Stimulated activated CD4-positive, alpha-beta T cell treated with anti-CD3 and anti-CD28 coated beads, Interleukin-2, amount 100 ng/mL, for 24 hours (primary cell): ENCODE measurements at places on chromosomes 1 and 21.

- DNase-seq = no peak
Measured at GRCh38 chr1:171222936-171223335, 25.4 kb upstream of the FMO1 start.

DNA sequence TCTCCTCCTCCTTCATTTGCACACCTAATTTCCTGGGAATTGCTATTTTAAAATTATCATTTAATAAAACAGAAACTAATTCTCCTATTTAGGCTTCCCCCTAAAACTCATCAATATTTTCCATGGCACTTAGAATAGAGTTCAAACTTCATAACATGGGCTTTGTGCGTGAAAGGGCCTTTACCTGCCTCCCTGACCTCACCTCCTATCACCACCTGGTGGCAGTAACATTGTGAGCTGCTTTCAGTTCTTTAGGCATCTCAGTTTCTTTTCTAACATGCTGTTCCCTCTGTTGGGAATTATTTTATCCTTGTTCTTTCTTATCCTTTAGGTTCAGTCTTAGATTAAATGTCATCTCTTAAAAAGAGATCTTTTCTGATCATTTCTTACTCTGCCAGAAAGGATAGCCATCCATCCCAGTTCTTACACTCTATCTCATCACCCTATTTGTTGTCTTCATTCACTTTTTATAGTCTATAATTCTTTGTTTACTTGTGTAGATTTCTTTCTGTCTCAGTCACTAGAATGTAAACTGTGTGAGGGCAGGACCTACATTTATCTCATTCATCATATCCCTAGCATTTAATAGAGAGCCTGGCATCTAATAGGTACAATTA is 133.8 kb upstream of the KIAA1614 start:
- no peak for DNase-seq

GRCh38 chr21:33751120-33751519 is 108.8 kb downstream of the ITSN1 start:
- DNase-seq = no peak

DNA sequence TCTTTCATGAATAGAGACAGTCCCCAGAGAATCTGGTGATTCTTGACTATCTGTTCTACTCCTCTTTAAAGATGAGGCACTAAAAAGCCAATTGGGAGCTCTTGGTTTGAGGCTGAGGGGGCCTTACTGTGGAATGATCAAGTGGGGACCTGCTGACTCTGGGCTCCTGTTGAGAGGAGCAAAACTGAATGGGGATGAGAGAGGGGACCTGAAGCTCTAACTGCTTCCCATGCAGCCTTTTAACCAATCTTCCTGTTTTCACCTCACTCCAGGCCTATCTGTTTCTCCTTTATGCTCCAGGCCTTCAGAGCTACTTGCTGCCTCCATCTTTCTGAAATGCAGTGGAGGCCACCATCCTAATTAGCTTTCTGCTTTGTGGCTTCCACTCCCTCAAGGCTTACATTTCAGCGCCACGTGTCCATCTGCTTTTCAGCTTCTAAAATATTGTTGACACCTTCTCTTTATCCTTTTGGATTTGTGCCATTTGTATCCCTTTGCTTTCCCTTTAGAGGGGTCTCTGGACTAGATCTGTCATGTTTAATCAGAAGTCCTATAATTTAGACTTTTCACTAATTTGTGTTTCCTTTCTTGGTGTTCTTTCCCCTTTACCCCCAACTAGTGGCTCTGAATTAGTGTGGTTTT is 145.7 kb downstream of the DHRS3 start:
- no peak for DNase-seq

- DNase-seq = no peak
Measured at GRCh38 chr1:228795596-228795995, 60.3 kb downstream of the RHOU start.

DNA sequence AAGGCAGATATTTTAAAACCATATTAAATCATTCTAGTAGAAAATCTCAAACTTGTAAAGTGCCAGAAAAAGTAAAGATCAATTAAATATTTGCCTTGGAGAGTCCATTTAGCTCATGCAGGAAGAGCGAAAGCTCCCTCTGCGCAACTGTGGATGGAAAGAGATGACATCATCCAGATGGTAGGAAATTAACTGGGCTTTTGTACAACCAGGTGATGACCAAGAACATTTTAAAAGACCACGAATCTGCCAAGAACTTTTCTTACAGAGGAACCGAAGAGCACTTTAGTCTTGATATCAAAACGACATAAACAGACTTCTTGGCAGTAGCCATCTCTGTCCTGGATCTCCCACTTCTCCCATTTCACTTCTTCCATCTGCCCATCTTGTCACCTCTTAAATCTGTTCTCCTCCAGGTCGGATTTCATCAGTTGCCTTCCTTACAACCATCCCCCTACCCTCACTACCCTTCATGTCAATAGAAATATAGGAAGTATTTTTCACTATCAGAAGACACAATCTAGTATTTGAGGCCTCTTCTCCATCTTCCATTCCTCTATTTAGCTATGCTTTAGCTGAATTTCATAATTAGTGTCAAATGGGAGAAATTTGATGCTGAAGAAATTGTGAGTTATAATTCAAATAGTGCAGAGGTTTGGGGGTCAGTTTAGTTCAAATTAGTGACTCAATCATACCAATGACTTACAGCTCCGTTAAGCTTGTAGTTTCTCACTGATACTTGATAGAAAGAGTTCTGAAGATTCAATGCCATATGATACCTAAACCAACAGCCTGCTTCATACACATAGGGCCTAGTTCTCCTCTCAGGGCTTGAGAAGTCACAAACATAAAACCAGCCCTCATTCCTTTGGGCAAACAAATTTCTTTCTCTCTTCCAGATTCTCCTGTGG is 22.0 kb upstream of the DNASE2B start:
- no peak for DNase-seq

- no peak for DNase-seq
Measured at GRCh38 chr1:32485554-32486255, 20.8 kb downstream of the ZBTB8B start.

- DNase-seq = no peak
Measured at GRCh38 chr1:237035759-237036158, 6.2 kb upstream of the RYR2 start.

GRCh38 chr1:43912607-43913006 is 21.0 kb upstream of the ARTN start:
- no peak for DNase-seq

GRCh38 chr1:206829875-206830274 is 35.5 kb upstream of the IL20 start:
- no peak for DNase-seq

DNA sequence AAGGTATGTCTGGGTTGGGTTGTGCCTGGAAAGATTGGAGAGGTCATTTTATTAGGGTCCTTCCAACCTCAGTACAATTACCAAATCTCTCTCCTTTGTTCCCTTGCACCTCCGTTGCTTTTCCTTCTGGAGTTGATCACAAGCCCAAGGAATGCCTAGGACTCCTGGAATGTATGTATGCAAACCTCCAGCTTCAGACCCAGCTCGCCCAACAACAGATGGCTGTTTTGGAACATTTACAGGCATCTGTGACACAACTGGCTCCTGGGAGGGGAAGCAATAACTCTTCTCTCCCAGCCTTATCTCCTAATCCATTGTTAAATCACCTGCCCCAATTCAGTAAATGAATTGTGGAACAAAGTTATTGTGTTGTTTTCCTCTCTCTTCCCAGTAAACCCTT is 8.3 kb downstream of the TSACC start:
- no peak for DNase-seq

DNA sequence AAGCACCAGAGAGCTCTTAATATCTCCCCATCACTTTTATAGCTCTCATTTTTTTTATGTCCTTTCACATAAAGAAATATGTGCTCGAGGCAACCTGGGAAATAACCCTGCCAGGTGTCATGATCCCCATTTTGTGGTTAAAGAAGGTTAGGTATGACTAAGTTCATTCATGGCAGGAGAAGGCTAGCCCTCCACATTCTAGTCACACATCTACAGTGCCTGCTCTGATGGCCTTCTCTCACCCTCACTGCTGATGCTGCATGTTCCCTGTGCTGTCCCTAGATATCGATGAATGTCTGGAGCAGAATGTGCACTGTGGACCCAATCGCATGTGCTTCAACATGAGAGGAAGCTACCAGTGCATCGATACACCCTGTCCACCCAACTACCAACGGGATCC is 187.5 kb downstream of the TPR start:
- DNase-seq = no peak

DNA sequence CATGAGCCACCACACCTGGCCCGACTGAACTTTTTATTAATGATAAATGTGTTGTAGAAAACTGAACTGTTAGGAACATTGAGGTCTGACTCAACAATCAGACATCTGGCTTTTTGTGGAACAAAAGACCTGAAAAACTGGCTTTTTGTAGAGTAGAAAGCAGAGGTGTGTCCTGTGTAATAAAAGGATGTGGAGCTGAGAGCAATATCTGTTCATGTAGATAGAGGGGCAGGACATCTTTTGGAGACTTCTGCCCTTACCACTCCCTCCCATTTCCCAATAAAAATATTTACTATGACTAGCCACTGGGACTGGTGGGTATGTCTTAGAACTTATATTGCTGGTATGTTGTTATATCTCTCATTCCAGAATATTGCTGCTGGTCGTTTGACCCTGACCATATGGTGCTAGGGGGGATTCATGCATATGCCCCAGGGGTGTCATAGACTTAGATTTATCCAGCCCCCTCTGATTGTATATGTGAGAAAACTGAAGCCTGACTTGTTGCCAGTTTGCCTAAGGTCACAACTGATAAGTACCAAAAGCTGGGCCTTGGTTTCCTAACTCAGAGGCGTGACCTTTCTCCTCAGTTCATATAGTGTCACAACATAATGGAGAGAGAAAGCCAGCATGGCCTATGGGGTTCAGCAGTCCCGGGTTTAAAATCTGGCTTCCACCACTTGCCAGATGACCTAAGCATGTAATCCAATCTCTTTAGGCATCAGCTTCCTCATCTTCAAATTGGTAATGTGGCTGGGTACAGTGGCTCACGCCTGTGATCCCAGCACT is 33.5 kb upstream of the PIGV start:
- DNase-seq = no peak

DNA sequence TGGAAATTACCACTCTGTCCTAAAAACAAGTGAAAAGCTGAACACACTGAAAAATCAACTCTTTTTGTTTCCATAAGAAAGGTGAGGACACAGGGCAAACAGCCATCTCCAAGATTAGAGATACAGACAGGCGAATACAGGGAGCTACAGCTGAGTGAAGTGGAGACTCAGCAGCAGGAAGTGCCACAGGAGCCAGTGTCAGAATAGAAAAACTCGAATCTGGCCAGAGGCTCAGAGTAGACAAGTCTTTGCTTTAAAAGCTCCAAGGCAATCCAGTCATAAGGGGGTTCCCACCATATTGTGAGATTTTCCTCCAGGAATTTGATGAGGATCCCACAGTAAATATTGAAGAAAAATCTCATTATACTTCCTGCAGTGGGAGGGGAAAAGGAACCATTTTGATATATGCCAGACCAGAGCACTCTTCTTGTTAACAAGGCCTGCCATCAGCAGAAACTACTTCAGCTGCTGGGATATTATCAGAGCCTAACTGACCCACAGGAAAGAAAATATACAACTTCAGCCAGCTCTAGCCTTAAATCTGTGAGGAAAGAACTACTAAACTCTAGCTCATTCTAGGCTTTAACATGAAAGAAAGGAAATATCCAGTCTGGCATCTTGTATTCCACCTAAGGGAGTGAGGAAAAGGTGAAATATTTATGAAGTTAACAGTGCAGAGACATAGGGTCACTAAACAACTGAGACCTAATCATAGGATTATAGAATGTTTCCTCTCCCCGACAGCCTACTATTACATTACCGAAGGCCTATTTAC is 256.2 kb upstream of the OLFM3 start:
- no peak for DNase-seq

DNA sequence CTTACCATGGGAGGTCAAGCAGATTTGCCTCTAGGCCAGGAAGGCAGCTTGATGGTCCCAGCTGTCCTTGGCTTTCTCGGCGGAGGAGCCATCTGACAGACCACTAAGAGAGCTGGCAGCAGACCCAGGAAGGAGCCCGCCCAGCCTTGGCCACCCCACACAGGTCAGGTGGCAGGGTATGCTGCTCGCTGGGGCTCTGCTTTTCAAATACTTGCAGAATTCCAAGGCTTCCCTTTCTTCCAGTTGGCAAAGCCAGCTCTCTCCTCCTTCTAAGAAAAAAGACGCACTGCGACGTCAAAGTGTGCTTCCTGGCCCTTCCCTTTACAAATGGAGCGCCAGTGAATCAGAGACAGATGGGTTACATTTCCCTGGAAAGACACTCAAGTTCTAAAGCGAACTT is 229.4 kb downstream of the CACNA1E start:
- no peak for DNase-seq

- DNase-seq = no peak
Measured at GRCh38 chr1:1609822-1610485, 5.3 kb upstream of the MIB2 start.

- no peak for DNase-seq
Measured at GRCh38 chr1:21773585-21773984, 9.4 kb downstream of the USP48 start.

DNA sequence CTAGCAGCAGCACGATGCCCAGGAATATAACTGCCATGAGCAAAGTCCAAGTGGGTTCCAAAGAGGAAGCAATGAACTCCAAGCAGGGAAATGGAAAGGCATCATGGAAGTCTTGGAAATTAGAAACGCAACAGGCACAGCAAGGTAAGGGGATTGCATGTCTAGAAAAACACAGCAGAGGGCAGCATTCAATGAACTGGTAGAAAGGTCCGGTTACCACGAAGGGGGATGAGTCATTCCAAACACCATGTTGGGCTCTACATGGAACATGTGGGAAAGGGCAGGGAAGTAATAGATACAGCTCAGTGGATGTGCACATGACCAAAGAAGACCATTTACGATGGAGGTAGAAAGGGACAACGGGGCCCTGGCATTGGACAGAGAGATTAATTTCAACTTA is 36.4 kb downstream of the RXRG start:
- DNase-seq = no peak

GRCh38 chr1:27026621-27027574 is 14.2 kb upstream of the TENT5B start:
- no peak for DNase-seq

- no peak for DNase-seq
Measured at GRCh38 chr1:41359211-41360073, 1.8 kb upstream of the FOXO6 start.

- DNase-seq = no peak
Measured at GRCh38 chr1:229114850-229115365, 156.0 kb upstream of the RAB4A start.

- DNase-seq = no peak
Measured at GRCh38 chr1:107877092-107877491, 87.9 kb downstream of the VAV3 start.

GRCh38 chr1:111476761-111477309 is 3.1 kb downstream of the C1orf162 start:
- peak; percentile 40 for DNase-seq

DNA sequence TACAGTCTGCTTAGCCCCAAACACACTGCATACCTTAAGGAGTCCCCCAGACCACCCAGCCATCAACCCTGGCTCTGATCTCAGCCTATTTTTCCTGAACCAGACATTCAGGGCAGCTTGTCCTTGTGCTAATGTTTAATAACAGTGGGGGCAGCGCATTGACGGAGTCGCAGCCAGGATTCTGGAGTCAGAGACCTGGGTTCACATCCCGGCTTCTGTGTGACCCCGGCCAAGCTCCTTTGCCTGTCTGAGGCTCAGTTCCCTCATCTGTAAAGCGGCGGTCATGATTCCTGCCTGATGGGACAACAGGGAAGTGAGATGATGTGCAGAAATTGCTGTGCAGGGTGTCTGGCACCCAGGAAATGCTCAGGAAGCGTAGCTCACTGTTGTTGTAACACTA is 63.1 kb downstream of the MATN1 start:
- no peak for DNase-seq

- no peak for DNase-seq
Measured at GRCh38 chr1:205714190-205714905, 34.0 kb upstream of the SLC45A3 start.

- no peak for DNase-seq
Measured at GRCh38 chr21:34930971-34931370, 118.1 kb downstream of the RUNX1 start.
